ENCODE measurements at places on chromosomes 6 and 20.

- no peak for DNase-seq
Measured at GRCh38 chr6:169048185-169048864, 205.3 kb downstream of the THBS2 start.

GRCh38 chr20:709991-710779, 34.6 kb upstream of the SCRT2 start:
- DNase-seq = no peak

DNA sequence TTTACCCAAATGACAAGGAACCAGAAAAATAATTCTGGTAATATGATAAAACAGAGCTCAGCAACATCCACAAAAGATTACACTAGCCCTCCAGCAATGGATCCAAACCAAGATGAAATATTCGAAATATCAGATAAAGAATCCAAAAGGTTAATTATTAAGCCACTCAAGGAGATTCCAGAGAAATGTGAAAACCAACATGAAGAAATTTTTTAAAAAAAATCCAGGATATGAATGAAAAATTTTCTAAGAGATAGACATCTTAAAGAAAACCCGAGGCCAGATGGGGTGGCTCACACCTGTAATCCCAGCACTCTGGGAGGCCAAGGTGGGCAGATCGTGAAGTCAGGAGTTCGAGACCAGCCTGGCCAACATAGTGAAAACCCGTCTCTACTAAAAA, 124.4 kb downstream of the CDK19 start:
- no peak for DNase-seq

- no peak for DNase-seq
Measured at GRCh38 chr20:7728338-7728737, 211.9 kb downstream of the HAO1 start.

DNA sequence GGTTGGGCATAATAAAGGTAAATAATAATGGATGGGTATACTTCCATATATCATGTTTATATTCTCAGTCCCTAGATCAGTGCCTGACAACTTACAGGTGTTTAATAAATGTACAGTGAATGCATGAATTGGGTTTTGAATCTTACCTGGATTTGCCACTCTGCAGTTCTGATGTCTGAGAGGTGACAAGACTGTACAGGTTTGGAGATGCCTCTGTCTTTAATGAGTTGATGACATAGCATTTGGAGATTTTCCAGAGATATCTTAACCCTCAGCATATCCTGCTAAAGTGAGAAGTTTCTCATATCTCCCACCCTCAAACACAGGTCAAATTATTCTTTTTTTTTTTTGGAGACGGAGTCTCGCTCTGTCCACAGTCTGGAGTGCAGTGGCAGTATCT, 2.2 kb downstream of the ANKS1A start:
- no peak for DNase-seq

- no peak for DNase-seq
Measured at GRCh38 chr20:17665756-17666155, 16.3 kb downstream of the RRBP1 start.

DNA sequence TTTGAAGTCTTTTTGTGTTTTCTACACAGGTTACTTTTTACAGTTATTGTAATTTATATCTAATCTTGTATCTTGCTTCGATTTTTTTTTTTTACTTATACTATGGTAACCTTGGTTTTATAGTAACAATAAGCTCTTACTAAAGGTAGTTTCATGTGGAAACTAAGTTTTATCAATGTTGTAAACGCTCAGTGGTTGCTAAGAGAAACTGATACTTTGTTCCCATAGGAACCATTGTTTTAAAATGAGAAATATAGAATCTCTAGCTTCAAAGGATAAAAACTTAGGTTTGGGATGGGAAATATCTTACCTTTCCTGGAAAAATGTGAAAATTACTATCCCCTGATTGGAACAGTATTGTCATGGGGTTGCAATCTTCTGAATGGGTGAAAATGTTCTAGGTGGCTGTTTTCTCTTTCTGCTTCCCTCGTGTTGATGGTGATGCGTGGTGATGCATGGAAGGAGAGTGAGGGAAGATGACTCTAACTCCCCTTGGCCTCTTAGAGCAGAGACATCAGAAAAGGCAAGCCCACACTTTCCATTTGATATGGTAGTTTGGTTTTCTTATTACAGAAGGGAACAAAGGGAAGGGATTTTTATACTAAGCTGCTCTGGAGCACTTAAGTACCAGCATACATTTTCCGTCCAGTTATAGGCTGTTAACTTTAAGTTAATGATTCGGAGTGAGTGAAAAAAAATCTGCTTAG, 23.5 kb upstream of the BACH2 start:
- DNase-seq = no peak

DNA sequence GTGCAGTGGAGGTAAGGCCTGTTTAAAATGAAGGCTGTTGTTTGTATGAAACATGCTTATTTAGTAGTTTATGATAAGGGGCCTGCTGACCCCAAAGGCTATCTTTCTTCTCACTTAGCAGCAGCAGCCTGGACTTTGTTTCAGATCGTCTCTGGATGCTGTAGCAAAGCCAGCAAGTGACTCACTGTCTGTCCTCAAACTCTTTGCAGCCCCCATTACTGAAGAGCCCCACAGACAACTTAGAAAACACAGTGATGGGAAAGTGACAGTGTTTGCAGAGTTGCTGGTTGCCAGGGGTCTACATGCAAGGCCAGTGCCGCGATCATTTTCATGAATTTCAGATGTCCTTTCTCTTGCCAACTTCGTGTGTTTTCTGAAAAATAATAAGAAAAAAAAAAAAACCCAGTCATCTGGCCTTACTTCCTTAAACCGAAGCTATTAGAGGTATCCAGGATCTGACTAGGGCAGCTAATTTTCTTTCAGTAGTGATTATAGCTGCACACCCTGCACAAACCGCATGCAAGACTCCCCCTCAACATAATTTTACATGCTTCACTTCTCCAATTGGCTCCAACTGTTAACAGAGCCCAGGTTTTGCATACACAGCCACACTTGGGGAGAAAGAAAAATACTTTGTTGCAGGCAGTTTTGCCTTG, 11.6 kb upstream of the F13A1 start:
- no peak for DNase-seq

- no peak for DNase-seq
Measured at GRCh38 chr6:119800526-119800925, 451.0 kb upstream of the MAN1A1 start.

- DNase-seq = no peak
Measured at GRCh38 chr20:9390441-9390840, 123.9 kb upstream of the LAMP5 start.

DNA sequence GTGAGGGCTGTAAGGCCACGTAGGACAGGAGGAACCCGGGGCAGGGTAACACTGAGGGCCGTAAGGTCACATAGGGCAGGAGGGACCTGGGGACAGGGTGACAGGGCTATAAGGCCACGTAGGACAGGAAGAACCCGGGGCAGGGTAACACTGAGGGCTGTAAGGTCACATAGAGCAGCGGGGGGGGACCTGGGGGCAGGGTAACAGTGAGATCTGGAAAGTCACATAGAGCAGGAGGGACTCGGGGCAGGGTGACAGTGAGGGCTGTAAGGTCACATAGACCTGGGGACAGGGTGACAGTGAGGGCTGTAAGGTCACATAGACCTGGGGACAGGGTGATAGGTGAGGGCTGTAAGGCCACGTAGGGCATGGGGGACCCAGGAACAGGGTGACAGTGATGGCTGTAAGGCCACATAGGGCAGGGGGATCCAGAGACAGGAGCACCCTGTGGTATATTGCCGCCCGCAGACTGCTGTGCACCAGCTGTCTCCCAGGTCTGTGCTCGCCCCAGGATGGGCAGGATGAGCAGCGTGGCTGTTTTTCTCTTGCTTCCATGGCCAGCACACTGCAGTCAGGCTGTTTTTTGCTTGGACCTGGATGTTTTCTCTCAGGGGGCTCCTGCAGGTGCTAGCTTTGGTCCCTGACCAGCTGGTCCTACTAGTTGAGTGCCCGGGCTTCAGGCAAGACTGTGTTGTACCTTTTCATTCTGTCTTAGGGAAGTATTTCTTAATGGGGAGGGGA, 55.7 kb downstream of the SYTL3 start:
- no peak for DNase-seq

DNA sequence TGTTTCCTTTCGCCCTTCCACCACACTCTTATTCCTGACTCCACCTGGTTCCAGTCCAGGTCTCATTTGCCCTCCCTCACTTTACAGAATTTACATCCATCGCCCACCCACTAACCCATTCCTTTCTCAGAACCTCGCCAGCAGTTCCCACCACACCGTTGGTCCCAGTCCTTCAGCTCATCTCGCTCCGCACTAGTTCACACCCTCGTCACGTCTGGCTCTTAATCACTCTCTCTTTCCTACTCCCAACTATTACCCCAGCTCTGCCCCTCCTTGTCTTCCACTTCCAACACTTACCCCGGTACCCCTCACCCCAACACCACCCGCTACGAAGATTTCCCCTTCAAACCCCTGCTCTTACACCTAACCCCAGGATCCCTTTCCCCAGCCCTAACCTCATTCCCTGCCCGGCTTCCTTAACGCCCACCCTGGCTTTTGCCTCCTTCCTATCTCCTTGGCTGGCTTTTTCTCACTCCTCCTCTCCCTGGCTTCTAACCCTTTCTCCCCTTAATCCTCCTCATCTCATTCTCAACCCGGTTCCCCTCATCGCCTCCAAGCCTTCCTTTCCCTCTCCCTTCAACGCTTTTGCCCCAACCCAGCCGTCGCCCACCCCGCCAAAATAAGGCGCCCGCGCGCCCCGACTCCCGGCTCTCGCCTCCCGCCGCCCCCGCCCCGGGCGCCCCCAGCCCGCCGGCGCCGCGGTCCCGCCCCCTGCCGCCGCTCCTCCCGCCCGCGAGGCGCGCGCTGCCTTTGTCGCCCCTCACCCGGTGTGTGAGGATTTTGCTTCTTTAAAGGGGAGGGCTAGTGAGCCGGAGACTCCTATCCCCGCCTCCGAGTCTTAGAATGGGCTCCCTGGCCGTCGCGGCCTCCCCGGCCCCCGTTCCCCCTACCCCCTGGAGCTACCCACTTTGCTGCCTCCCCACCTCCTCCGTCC, 542 bp downstream of the USP49 start:
- DNase-seq = no peak

GRCh38 chr20:53076668-53077067, 104.5 kb downstream of the TSHZ2 start:
- DNase-seq = no peak

GRCh38 chr6:139099984-139100383, 34.9 kb upstream of the HECA start:
- DNase-seq = no peak

DNA sequence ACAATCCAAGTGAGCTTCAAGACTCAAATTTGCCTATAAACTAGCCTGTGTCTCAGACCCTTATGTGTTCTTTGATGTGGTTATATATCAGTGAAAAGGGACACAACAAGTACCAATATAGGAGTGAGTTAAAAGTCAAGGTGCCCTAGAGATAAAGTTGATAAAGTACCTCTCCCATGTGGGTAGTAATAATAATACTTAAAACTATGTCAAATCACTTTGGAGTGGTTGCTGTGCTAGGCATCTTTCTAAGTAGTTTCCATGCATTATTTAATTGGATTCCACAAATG, 100.4 kb downstream of the BMP5 start:
- no peak for DNase-seq

GRCh38 chr20:25306991-25307903, 59.4 kb downstream of the PYGB start:
- no peak for DNase-seq

- no peak for DNase-seq
Measured at GRCh38 chr6:144317736-144318135, 32.6 kb downstream of the UTRN start.

GRCh38 chr6:20712011-20712410, 177.8 kb downstream of the CDKAL1 start:
- DNase-seq = no peak

- no peak for DNase-seq
Measured at GRCh38 chr6:118739696-118740353, 88.4 kb upstream of the CEP85L start.

DNA sequence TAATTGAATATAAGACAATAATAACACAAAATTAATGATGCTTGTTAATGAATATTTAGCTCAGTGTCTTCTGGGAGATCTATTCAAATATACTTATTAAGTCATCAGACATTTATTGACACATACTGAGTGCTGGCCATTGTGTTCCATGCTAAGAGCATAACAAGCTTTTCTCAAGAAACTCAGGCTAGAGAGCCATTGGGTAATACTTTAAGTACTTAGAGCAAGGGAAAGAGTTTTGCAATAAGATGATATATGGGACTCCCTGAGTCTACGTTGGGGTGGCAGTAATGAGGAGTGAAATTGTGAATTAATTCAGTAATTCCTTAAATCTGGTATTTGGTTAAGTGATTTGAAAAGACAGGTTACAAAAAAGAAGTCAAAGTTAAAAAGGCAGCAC, 11.1 kb downstream of the TMEM200A start:
- no peak for DNase-seq

DNA sequence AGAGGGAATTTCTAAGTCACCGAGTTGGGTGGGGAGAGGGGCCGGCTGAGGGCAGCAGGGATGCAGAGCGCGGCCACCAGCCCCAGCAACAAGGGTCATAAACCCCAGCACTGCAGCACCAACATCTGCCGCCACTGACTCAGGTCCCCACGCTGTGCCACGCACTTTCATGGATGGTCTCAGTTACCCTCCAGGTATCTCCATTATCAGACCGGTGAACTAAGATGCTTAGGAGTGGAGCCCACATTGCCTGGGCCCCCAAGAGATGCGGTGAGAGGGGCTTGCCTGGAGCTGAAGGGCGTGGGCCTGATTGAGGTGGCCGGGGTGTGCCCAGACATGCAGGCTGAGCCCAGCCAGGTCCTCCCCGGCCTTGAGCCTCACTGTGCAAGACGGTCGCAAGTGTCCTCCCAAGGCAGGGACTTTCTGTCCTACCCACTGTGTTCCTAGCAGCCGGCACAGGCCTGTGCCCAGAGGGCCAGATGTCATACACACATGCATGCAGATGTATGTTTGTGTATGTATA, 19.3 kb downstream of the RBM38 start:
- no peak for DNase-seq

All from central memory CD8-positive, alpha-beta T cell (primary cell).